Left ventricle myocardium inferior (tissue), 1 donor: ENCODE measurements at places on chromosomes 13 and 19.
A peak's percentile ranks its signal among the peaks of the same experiment; 100 is the strongest.

DNA sequence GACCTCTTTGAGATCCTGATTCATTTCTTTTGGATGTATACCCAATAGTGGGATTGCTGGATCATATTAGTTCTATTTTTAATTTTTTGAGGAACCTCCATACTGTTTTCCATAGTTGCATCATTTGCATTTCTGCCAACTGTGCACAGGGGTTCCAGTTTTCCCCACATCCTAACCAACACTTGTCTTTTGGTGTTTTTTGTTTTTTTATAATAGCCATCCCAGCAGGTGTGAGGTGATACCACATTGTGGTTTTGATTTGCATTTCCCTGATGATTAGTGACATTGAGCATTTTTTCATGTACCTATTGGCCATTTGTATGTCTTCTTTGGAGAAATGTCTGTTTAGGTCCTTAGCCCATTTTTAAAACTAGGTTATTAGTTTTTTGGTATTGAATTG is 18.8 kb upstream of the GPR183 start:
- no peak for DNase-seq

GRCh38 chr19:43316591-43317319 is 36.7 kb upstream of the CD177 start:
- no peak for DNase-seq

- no peak for DNase-seq
These were observed 19.1 kb upstream of the CXCL17 start for GRCh38 chr19:42461700-42462324.

DNA sequence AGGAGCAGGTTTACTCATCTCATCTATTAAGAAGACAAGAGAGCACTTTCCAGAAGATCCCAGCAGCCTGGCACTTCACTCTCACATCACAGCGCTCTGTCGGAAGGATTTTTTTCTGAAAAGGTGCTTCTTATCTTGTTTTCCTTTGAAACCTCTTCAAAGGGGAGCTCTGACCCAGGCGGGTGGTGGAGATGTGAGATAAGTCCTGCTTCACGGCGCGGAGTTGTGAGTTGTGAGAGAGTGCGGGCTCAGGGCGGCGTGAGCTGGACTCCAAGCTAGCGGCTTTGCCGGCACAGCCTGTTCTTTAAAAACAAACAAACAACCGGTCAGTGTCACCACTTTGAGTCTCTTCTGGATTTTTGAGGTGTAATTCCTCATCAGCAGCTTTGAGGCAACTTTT is 169.0 kb upstream of the ARGLU1 start:
- DNase-seq: no peak

- no peak for DNase-seq
These were observed 391.5 kb upstream of the MIR17HG start for GRCh38 chr13:90956031-90956430.

- DNase-seq: no peak
These were observed 80.5 kb upstream of the MBNL2 start for GRCh38 chr13:97141564-97142005.

- no peak for DNase-seq
These were observed 1.0 kb upstream of the CRYL1 start for GRCh38 chr13:20526664-20527063.

DNA sequence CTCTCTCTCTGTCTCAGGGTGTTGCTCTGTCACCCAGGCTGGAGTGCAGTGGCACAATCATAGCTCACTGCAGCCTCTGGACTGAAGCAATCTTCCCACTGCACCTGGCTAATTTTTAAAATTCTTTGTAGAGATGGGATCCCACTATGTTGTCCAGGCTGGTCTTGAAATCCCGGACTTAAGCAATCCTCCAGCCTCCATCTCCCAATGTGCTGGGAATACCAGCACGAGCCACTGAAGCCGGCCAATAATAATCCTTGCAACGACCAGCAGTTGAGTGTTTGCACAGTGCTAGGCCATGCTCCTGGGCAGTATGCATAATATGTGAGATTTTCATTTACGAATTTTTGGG is 640 bp upstream of the EPOR start:
- no peak for DNase-seq

- no peak for DNase-seq
These were observed 275.6 kb downstream of the DCLK1 start for GRCh38 chr13:35855531-35856019.

GRCh38 chr19:12899891-12900518 is 9.0 kb downstream of the GCDH start:
- DNase-seq: no peak

- DNase-seq: peak; percentile 46
These were observed 15.4 kb upstream of the IRGC start for GRCh38 chr19:43700395-43701000.

DNA sequence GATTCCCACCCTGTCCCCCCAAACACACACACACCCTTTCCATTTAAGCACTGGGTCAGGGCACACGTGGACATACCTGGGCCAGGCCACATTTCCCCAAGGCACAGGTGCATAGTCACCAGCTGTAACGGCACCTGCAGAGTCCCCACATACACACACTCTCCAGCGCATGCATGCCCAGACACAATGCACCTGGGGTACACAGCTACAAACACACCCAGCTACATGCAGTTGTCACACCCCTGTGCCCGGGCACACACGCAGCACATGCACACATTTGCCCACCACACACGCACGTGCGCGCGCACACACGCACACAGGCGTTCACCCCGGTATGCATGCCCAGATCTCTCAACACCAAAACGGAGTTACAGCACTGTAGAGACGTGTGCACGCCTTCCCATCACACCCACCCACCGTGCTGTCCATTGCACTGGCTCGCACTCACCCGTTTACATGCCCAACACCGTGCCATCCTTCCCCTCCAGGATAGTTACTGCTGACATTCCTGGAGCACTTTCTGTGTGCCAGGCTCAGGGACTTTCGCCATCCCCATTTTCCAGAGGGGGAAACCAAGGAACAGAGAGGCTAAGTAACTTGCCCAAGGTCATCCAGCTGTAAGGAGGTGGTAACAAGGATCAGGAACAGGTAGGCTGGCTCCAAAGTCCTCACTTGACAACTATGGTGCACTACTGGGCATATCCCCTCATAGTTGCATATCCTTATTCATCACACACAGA is 749 bp upstream of the SHANK1 start:
- no peak for DNase-seq
